ENCODE measurements at places on chromosomes 2 and 18.

GRCh38 chr18:60075477-60075876 lies 175.7 kb downstream of the PMAIP1 start:
- DNase-seq, result no peak

DNA sequence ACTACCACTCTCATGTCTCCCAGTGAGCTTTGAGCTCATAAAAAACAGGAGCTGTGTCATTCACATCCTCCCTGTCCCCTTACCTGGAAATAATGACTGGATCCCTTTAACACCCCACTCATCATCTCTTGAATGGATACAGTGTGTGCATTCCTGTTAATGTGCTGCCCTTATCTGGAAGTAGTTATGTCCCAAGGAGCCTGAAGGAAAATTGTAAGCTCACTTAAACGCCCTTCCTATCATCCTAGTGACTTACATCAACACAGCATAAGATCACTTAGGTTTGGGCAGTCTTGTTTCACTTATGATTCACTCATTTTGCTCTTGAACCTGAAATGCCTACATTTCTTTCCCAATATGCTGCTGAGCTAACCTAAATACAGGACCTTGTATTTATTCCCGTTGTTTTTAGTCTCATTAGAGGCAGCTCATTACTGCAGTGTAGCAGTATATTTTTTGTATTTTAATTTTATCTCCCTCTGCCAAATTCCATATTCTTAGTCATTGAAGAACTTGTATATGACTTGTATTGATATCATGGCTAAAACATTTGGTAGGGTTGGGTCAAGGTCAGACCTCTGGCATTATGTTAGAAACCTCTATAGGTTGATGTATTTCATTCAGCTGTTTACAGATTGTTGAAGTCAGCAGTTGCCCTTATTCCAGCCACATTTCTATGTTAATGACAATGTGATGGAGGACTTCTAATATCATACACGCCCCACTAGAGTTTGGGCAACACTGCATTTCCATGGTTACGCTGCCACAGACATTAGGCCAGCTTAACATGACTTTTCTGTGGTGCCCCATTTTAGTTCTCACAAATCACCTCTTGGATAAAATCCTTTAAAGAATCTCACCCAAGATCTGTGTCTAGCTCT lies 72.9 kb downstream of the PKP4 start:
- no peak for DNase-seq

- no peak for DNase-seq
Measured at GRCh38 chr2:160813506-160813858, 319.9 kb upstream of the RBMS1 start.

- no peak for DNase-seq
Measured at GRCh38 chr18:8942021-8942908, 160.2 kb upstream of the NDUFV2 start.

DNA sequence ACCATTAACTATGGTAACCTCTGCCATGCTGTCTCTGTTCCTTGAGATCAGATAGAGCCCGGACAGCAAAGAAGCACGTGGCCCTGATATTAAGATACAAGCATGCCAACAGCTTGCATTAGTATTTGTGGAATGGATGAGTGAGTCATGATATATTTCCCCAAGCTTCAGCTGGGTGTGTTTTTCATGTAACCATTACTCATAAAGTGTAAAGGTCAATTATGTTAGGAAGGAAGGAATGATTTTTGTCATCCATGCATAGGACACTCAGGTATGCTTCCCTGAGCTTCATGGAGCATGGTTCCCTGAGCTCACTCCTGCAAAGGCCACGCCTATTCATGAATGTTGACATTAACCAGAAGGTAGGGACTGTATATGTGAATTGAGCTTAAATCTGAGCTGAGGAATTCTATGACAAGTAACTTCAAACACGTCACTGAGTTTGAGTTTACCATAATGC lies 74.6 kb downstream of the ARL4C start:
- DNase-seq, result no peak

DNA sequence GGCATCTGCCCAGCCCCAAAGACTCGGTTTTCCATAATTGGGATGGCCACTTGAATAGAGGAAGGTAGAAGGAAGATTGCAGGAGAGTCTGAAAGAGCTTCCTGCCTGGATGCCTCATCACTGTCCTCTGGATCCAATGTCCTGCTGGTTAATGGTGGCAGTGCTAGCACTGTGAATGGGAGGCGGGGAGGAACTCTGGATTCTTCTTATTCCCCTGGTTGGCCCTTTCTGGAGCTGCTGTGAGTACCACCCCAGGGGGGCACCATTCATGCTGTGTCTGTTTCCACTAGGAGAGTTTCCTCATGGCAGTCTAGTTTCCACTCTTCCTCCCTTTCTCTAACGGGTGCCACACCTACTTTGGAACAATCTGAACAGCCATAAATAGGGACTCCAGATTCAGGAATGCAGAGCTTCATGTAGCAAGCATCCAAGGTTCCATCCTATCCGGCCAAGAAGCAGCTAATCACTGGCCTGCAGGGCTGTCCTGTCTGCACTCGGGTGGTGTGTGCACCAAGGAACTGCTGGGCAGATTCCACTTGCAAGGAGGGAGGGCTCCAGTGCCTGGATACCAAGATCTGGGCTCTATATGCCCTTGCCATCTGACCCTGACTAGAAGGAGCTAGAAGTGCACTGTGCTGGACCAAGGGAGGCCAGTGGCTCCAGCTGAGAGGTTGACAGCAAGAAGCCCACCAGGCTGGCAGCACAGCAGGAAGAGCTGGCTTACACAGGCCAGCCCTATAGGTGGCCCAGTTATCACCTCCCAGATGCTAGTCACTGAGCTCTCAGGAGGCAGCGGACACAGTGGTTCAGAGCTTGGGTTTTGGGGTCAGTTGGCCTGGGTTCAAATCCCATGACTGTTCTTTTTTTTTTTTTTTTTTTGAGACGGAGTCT lies 4.6 kb upstream of the ATOH8 start:
- no peak for DNase-seq

DNA sequence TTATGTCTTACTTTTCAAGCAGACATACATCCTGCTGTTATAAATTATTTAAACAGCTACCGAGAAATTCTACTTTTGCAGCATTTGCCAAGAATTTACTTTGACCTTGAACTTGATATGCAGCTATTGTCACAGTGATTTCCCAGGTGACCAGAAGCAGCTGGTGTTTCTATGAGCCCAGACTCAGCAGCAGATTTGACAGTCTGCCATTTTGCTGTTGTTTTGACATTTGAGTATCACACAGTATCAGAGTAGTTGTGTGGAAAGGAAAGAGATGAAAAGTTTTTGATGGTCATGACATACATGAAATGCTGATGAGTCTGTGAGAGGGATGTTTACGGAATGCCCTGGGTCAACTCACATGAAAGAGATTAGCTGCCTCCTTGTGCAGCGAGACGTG lies 6.6 kb upstream of the CCDC195 start:
- no peak for DNase-seq

DNA sequence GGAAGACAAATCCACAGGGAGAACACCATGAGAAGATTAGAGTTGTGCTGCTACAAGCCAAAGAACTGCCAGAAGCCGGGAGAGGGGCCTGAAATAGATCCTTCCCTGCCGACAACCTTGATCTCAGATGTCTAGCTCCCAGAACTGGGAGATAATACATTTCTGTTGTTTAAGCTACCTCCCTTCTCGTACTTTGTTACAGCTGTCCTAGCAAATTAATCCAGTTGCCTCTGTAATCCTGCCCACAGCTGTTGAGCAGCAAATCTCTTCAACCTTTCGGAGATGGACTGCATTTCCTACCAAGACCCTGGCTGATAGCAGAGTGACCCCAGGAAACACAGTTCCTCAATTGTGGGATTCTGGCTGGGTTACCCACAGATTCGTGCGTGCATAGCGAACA lies 2.6 kb upstream of the TBC1D8 start:
- no peak for DNase-seq

- DNase-seq, result no peak
Measured at GRCh38 chr2:121955426-121955825, 200.0 kb downstream of the TSN start.

DNA sequence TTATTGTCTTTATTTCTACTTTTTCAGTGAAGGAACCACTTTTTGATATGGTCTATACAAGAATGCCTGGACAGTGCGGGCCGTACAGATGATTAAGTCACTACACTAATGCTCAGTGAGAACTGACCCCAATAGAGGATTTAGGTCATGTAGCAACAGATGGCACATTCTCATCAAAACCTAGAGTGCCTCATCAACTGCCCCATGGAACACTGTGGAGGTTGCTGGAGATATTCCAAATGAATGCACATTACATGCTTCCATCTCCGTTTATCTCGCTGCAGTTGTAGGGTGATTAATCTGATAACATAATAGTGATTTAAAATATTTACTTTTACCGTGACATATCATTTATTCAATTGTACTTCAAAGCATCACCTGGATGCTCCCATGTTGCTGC lies 41.8 kb upstream of the COPS8 start:
- no peak for DNase-seq

DNA sequence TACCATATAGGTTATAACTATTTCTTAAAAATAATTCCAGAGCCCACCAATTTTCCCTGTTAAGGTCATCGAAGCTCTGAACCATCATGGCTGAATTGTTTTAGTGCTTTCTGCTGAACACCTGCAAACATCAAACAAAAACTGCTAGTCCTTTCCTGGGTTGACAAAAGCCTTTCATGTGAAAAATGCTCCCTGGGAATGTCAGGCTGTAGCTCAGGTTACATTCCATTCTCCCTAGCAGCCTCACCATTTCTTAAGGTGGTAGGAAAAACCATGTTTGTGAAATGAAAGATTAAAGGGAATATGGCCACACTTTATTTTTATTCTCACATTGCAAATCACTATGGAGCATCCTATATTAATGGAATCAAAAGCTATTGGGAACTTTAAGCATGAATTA lies 5.7 kb downstream of the TCF4 start:
- DNase-seq, result no peak

DNA sequence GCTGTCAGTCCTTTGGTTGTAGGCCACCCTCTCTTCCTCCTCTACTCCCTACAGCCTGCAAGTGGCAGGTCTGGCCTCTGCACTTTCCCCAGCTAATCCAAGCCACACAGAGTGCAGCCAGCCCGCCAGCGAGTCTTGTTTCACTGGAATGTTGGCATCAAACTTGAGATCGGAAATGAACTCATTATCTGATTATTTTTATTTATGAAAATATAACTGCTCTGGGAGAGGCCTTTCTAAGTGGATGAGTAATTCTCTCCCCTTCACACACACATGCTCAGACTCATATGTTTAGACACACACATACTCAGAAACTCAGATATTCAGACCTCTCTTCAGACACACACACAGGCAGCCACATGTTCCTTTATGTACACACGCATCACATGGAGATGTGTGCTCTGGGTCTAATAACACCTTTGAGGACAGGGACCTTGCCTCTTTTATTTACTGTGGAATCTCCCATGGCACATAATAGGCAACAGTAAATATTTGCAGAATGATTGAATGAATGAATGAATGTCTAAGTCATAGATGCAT lies 151.3 kb downstream of the ZFP36L2 start:
- no peak for DNase-seq

DNA sequence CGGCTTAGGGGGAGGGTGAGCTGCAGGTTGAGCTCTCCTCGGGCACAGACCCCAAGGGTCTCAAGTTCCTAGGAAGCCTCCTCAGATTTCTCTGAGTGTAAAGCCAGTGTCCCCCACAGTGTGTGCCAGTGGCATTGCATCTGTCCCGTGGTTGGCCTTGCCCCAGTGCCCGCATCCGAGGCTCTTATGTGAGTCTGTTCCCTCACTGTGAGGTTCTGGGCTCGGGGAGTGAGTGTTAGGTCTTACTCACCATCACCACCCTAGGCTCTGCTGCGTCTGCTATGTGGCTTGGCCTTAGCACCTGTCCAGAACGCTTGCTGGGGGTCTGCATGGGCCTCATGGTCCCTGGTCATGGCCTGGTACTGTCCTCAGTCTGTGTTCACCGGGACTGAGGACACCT lies 88.7 kb upstream of the PXDN start:
- DNase-seq, result no peak

- no peak for DNase-seq
Measured at GRCh38 chr18:44816050-44816449, 135.4 kb downstream of the SETBP1 start.

DNA sequence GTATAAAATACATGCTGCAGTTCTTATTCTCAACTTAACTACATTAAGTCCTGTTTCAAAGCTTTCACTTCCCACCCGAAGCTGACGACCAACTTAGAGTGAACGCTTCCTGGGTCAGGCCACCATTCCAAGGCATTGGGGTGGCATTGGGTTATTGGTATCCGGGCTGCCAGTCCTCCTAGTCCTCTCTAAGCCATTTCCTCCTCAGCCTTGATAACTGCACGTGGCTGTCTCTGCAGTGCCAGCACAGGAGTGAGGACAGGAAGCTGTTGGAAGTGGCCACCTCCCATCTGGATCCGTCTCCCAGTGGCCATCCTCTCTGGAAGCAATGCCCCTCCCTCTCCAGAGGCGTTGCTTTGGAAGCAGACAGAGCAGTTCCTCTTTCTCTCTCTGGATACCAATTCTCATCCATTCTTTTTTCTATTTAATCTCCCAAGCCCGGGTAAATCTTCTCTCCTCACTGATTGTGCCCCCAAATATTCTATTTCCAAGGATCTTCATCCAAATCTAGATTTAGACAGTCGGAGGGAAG lies 354.7 kb downstream of the EIPR1 start:
- no peak for DNase-seq

DNA sequence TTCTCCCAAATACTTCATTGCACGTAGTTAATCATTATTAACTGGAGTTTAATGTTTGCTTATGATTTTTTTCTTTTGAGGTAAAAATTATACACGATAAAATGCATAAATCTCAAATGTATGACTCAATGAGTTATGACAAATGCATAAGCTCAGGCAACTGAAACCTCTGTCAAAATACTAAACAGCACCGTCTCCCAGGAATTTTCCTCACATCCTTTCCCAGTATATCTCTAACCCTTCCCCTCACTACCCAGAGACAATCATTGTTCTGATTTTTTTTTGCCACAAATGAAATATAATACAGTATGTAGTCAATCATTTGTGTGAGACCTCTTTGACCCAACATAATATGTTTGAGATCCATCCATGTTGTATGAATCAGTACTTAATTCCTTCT lies 606.5 kb downstream of the CPS1 start:
- DNase-seq, result no peak

DNA sequence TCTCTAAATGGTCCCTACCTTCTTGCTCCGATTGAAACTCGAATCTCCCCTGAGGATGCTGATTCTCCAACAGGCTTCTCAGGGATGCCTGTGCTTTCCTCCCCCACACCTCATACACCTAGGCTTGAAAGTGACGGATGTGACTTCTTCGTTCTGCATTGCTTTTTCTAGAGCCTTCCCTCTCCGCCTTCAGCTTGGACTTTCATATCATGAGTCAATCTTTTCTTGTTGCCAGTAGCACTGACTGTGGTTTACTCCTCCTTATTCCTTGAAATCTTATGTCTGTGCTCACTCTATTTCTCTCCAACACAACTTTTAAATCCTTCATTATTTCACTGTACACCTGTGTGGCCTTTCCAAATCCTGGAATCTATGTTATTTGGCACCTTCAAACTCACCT lies 451.4 kb downstream of the TMX3 start:
- DNase-seq, result no peak

- DNase-seq, result no peak
Measured at GRCh38 chr2:104755026-104755878, 98.7 kb upstream of the POU3F3 start.

DNA sequence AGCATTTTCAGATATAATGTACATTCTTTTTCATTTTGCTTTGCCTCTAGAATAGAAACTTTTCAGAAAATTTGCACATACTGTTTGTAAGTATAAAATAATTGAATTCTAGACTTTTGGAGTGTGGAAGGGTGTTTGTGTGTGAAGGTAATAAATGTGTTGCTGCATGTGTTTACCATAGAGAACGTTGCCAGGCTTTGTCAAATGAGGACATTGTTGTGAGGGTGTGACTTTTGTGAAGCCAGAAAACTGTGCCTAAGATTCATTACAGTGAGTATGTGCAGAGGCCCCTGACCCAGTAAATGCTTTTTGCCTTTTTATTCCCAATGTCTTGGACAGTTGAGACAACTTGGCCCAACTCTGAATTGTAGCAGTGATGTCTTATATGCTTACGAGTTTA lies 30.4 kb upstream of the EPB41L5 start:
- no peak for DNase-seq

Measured in activated CD4-positive, alpha-beta T cell treated with anti-CD3 and anti-CD28 coated beads, Interleukin-2, amount 10 ng/mL, durations not matched to agents 7 days and 5 days (primary cell).